ENCODE measurements at places on chromosomes 13 and 19. TPM values are rescaled to one million over a fixed set of nuclear protein-coding genes. Genes with fewer than 3 reads are reported as not detected.

RASL11A gene
- 4.5 TPM for total RNA-seq

VMAC gene
- total RNA-seq, result 0.61 TPM

CYP2F1 gene
- not detected for total RNA-seq

KLK3 gene
- total RNA-seq, result not detected

LHB gene
- not detected for total RNA-seq

OR7C1 gene
- total RNA-seq, result not detected

WASF3 gene
- total RNA-seq, result 0.14 TPM

PSG6 gene
- not detected for total RNA-seq

TEX101 gene
- total RNA-seq, result not detected

CGB5 gene
- total RNA-seq, result 0.59 TPM

CBARP gene
- total RNA-seq, result 4.3 TPM

SCN1B gene
- 20.9 TPM for total RNA-seq

ZDHHC20 gene
- total RNA-seq, result 17.5 TPM

GPR4 gene
- 0.22 TPM for total RNA-seq

RUBCNL gene
- total RNA-seq, result 0.28 TPM

CGB8 gene
- total RNA-seq, result 1.9 TPM

ACER1 gene
- not detected for total RNA-seq

EBI3 gene
- 3.1 TPM for total RNA-seq

PEX11G gene
- 1.9 TPM for total RNA-seq

ADGRE3 gene
- total RNA-seq, result not detected

CATSPERD gene
- total RNA-seq, result not detected

HIPK4 gene
- total RNA-seq, result 0.18 TPM
